ENCODE measurements at places on chromosomes 1 and 21.

DNA sequence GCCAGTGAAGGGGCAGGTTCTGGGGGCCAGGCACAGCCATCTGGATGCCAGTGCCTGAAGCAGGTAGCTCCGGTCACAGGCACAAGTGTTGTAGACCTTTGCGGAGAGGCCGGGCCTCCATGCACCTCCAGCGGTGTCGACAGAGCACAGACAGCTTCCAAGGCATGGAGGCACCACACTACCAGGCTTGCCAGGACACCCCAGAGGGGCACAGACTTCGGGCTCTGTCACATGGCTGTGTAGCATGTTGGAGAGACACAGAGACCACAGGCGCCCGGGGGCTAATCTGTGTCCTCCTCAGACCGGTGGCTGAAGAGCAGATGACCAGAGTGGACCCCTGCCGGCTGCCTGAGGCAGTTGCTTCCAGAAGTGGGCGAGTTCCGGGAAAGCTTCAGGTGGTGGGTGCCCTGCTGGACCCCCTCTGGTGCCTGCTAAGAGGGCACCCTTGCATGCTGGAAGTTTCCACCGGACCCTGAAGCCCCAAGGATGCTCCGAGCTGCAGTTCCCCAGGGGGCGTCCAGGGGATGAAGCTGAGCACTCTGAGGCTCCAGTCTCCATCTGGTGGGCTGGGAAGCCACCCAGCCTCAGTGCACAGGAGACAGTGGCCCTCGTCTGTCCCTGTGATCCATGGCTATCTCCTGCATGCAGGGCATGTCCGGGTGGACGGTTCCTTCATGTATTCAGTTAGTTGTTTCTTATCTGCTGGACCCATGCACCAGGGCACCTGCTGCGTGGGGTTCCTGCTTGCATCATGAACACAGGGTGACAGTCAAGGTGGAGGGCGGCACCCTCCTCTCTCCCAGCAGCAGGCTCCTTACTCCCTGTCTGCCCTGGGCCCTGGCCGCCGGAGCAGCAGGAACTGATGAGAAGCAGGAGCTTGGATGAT, 82.4 kb downstream of the OBSCN start:
- no peak for DNase-seq

GRCh38 chr1:233327651-233328141, at the start of gene MAP3K21:
TSS of gene MAP3K21 (plus strand) at chr1:233327724. CDS start at chr1:233328029, 305 bp downstream.
- no peak for DNase-seq

GRCh38 chr1:26827106-26827604, 667 bp downstream of the ZDHHC18 start:
- no peak for DNase-seq

GRCh38 chr1:167526667-167527383, 8.5 kb upstream of the CD247 start:
- no peak for DNase-seq

GRCh38 chr1:89657886-89658285, 25.0 kb downstream of the LRRC8C start:
- DNase-seq = no peak

GRCh38 chr1:229162825-229163515, 107.9 kb upstream of the RAB4A start:
- DNase-seq = no peak

GRCh38 chr1:98035602-98036002, 114.8 kb upstream of the DPYD start:
- DNase-seq = no peak

- no peak for DNase-seq
Measured at GRCh38 chr21:33308586-33309490, 15.9 kb upstream of the IFNAR1 start.

DNA sequence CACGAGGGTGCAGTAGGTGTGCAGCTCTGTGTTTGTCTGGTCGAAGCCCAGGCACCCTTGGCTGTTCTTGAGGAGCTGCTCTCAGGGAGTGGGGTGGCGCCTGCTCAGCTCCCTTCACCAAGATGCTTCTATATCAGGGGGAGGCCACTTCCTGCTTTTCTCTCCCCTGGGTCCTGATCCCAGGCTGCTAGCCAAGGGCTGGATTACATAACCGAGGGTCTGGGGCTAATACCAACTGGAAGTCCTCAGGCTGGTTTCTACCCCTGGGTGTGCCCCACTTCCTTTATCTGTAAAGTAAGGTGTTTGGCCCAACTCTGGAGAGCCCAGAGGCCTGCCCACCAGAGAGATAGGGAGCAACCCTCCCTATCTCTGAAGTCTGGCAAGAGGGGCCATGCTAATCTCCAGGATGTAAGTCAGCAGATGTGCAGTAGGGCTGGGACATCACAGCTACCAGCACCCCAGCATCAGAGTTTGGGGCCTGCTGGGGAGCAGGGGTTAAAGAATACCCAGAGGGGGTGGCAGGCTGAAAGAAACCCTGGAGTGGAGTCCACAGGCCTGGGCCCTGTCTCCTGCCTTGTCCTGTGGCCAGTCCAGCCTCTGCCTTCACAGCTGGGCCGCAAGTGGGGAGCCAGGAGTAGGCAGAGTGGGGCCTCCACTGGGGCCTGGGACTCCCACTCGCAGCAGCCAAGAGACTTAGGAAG, 2.1 kb downstream of the SELENBP1 start:
- no peak for DNase-seq

- DNase-seq = no peak
Measured at GRCh38 chr1:172176206-172176605, 244.3 kb upstream of the C1orf105 start.

DNA sequence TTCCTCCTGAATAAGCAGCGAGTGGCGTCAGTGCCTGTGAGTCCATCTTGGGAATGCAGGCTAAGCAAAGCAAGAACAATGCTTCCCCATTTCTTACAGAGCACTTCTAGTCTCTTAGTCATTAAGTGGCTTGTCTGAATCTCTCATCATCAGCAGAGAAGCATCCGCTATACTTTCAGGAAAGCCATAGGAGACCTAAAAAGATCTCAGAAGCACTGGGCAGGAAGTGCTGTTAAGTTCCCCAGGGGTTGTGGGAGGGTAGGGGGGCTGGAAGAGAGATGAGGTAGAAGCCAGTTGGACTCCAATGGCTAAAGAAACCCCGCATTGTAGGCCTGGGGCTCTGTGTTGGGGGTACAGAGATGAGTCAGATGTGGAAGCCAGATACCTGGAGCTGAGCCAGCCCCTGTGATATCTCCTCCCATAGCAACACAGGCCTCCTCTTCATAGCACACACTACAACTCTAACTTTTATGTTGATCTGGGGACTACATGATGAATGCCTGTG, 44.9 kb downstream of the SYT6 start:
- DNase-seq = no peak

- no peak for DNase-seq
Measured at GRCh38 chr1:147717706-147718097, 42.7 kb downstream of the GJA5 start.

- DNase-seq = no peak
Measured at GRCh38 chr21:26679284-26679683, 106.2 kb upstream of the CYYR1 start.

GRCh38 chr1:221620437-221621384, 121.2 kb downstream of the DUSP10 start:
- DNase-seq = no peak

DNA sequence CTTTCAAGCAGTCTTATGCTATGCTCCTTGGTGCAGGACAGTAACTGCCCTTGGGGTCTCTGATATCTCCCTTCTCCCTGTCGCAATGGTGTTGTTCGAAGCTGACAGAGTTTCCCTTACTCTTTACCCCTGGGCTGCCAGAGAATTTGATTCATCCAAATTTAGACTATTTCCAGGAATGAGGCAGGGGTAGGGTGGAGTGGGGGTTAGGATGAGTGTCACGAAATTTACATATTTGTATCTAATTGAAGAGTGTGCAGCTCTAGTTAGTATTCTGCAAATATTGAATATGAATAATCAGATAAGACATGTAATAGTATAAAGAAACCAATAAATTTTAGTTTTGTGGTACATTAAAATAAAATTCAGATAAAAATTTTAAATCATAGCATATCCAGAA, 140.0 kb upstream of the LMO4 start:
- DNase-seq = no peak

DNA sequence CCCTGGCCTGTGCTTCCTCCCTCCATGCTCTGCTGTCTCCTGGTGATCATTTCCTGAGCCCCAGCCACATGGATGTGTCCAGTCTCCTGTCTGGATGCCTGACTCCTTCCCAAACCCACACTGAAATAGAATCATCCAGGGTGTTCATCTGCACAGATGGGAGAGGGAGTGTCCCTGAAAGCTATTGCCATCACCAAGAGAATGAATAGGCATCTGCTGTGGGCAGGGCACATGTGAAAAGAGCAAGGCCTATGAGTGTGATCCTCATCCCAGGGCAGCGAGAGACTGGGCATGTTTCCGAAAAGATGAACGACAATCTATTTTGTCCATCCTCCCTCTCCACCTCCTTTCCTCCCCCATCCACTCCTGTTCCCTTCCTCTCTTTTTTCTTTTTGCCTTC, 5.0 kb downstream of the IGSF21 start:
- DNase-seq = no peak

GRCh38 chr1:110243146-110243545, 33.0 kb downstream of the KCNC4 start:
- no peak for DNase-seq

DNA sequence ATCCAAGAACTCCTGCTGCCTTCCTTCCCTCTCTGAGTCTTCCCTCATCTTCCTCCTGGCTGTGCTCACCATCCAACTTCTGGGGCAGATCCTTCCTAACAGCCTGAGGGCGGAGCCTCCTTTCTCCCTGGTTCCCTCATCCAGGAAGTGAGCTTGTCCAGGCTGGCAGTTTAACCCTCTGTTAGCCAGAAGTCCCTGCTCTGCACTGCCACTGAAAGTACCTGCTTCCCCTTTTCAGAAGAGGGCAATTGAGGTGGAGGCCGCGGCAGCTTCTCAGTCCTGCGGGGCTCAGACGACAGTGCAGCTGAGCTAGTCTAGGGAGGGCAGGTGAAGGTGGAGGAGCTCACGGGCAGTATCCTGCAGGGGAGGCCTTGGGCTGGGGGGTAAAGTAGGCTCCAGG, 149.1 kb downstream of the FCRL5 start:
- peak; percentile 20 for DNase-seq

- DNase-seq = no peak
Measured at GRCh38 chr21:34992180-34992579, 56.9 kb downstream of the RUNX1 start.

- no peak for DNase-seq
Measured at GRCh38 chr1:176164014-176164678, 42.9 kb downstream of the COP1 start.

- no peak for DNase-seq
Measured at GRCh38 chr1:46549697-46550681, 1.5 kb downstream of the KNCN start.

- peak; percentile 29 for DNase-seq
Measured at GRCh38 chr1:246987083-246987690, 20.7 kb downstream of the ZNF695 start.

DNA sequence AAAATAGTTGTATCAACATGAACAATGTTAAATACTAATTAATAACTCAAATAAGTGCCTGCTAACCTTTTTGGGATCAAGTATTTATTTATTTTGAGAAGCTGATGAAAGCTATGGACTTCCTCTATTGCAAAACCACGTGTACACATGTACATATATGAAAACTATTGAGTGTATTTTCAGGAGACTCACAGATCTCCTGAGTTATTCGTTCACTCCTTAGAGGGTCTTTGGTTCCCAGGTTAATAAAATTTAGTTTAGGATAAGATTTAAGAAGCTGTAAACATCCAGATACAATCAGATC, 130.5 kb downstream of the DISC1 start:
- peak; percentile 5 for DNase-seq

- DNase-seq = peak; percentile 57
Measured at GRCh38 chr21:23401278-23401677, 2206.0 kb downstream of the MRPL39 start.

DNA sequence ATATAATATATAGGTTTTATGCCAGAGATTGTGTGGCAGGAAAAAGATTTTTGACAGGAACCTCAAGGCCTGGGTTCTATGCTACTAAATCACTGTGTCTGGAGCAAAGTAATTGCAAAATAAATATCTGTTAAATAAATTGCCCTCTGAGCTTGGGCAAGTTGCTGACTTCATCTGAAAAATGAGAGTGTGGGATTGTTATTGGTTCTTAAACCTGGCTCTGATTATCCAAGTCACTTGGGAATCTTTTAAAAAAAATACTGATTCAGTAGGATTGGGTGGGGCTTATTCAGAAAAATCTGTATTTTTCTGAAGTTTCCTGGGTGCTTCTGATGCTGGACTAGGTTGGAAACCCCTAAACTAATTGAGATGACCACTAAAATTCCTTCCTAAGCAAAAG, 174.1 kb upstream of the SGIP1 start:
- DNase-seq = no peak

- no peak for DNase-seq
Measured at GRCh38 chr1:114610546-114611245, 29.3 kb upstream of the BCAS2 start.

- no peak for DNase-seq
Measured at GRCh38 chr1:147591261-147591891, 50.1 kb downstream of the BCL9 start.

GRCh38 chr1:36392836-36393235, 4.9 kb downstream of the LSM10 start:
- no peak for DNase-seq

DNA sequence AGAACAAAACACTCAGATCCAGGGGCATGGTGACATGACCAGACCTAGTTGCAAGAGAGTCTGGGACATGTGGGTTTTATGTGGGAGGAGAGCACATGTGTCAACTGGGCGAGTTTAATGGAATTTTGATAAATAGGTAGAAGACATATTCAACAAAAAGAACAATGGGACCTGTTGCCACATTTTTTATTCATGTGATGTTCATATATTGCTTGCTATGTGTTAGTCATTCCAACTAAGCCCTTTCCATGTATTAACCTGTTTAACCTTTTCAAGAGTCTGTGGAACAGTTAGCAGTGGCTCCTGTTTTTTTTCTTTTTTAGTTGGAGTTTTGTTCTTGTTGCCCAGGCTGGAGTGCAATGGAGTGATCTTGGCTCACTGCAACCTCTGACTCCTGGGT, 30.1 kb upstream of the CSF3R start:
- DNase-seq = no peak

DNA sequence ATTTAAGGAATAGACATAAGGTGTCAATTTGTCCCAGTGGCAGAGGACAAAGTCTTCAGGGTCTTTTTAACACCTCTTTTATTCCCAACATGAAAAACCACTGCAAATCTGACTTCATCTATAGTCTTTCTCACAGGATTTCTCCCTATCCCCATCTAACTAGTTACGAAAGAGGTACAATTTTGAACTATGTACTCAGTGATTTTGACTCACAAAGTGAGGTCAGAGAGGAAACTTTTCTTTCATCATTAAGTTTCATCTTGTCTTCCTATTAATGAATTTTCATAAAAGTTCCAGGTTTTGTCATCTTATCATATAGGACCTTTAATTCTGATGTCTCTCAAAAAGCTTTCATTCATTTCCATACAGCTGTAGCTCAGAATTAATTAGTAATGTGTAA, 63.3 kb downstream of the ASH1L start:
- DNase-seq = no peak

- DNase-seq = no peak
Measured at GRCh38 chr1:21666576-21667320, 2.4 kb downstream of the RAP1GAP start.

DNA sequence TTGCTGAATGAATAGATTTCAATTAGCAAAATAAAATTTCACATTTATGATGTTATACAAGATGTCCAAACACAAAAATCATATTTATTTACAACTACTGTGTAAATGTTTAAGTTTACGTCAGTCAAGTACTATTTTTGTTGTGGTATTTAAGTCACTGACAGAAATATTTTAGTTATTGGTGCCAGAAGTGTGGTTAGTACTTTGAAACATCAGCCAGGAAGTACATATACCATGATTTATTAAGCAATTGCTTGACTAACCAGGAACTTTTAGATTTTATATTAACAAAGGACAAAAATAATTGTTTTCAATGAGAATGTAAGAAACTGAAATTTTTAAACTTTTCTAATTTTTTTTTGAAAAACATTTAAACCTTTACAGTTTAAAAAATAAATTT, 2.4 kb upstream of the FCRL4 start:
- DNase-seq = no peak
